ENCODE measurements at places on chromosomes 2 and 18. TPM values are rescaled to one million over a fixed set of nuclear protein-coding genes. Genes with fewer than 3 reads are reported as not detected.

The IL18R1 gene
- 0.64 TPM for total RNA-seq

The KLHL14 gene
- total RNA-seq = not detected

The PDCL3 gene
- 17.1 TPM for total RNA-seq

The GCFC2 gene
- total RNA-seq = 19.0 TPM

The ALK gene
- total RNA-seq = not detected

The GREB1L gene
- total RNA-seq = 25.0 TPM

The LRRTM4 gene
- total RNA-seq = not detected

The UNC50 gene
- total RNA-seq = 30.6 TPM

The DIPK1C gene
- total RNA-seq = not detected

The VIT gene
- not detected for total RNA-seq

The ST8SIA5 gene
- under 0.01 TPM for total RNA-seq

The SATB2 gene
- total RNA-seq = 15.1 TPM

The GAL3ST2 gene
- 0.43 TPM for total RNA-seq

The HOXD13 gene
- total RNA-seq = not detected

The RUFY4 gene
- not detected for total RNA-seq

The COL4A4 gene
- total RNA-seq = under 0.01 TPM

The UGT1A5 gene
- not detected for total RNA-seq

The SIGLEC15 gene
- 0.43 TPM for total RNA-seq
